ENCODE measurements at places on chromosomes 7 and 10.

DNA sequence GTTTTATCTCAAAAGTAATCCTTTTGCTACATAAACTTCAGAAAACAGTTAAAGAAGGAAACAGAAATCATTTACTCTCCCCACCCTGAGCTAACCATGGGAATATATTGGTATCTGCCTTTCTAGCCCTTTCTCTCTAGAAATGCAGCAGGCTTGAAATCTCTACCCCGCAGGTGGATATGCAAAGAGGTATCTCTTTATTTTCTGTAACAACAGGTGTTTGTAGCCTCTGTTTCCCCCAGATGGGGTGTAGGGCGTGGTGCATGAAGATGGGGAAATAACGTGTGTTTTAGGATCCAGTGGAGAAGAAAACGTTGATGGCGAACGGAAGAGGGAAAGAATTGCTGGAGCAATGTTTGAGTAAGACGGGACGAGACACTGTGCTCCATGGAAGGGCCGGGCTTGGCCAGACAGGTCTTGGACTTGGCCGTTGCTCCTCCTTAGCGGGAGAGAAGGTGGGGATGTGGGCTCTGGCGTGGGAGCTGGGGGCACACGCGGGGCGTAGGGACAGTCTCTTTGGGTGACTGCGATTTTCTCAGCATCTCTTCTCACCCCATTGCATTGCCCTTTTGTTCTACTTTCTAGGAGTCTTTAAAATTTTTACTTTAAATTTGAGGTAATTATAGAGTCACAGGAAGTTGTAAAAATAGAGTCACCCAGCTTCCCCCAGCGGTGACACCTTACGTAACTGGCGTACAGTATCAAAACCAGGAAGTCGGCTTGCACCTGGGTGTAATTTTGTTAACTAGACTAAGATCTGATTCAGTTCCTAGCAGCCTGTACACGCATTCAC is 82.9 kb downstream of the ELFN1 start:
- no peak for DNase-seq

DNA sequence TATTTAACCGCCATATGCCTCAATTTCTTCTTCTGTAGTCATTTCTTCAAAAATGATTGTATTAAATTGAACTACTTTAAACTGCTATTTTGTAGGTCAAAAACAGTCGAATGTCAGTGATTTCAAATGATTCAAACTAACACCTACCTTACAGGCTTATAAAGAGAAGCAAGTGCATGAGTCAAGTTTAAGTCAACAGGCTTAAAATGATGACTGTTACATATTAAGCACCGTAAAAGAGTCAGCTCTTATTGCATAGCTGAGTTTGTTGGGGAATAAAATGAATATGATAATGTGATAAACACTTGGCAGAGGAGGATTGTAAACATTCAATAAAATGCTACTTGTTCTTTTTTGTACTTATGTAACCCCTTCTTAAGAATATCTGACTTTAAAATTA is 90.1 kb upstream of the ANKRD1 start:
- no peak for DNase-seq

DNA sequence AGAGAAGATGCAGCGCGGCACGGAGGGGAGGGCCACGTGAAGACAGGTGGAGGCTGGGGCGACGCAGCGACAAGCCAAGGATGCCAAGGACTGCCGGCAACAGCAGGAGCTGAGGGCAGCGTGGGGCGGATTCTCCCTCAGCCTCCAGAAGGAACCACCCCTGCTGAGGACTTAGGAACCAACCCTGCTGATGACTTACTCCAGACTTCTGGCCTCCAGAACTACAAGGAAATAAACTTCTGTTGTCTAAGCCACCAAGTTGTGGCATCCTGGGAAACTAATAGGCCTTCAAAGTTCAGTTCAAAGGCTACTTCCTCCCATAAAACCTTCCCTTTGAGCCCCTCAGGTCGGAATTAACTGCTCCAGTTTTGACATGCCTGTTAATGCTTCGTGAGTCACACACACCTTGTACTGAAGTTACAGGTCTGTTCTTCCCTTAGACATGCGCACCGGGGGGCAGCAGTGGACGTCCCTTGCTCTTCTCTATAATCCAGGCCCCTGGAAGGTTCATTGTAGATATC is 88.4 kb upstream of the RHEB start:
- no peak for DNase-seq

DNA sequence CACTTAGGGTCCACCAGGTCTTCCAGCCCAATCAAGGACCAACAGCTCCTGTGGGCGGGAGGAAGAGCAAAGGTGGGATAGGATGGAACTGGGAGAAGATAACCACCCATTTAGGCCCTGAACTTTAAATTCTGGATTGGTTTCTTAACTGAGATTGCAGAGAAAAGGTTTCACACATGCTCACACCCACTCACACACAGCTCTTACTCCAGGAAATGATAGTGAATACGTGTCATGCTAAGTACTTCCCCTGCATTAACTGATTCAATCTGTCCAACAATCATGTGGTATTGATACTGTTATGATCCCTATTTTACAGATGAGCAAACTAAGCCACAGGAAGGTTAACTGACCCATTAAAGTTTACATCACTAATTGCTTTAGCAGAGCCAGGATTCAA is 4.6 kb upstream of the CYP3A4 start:
- DNase-seq, result no peak

GRCh38 chr10:113801569-113801968 is 50.1 kb downstream of the PLEKHS1 start:
- no peak for DNase-seq

DNA sequence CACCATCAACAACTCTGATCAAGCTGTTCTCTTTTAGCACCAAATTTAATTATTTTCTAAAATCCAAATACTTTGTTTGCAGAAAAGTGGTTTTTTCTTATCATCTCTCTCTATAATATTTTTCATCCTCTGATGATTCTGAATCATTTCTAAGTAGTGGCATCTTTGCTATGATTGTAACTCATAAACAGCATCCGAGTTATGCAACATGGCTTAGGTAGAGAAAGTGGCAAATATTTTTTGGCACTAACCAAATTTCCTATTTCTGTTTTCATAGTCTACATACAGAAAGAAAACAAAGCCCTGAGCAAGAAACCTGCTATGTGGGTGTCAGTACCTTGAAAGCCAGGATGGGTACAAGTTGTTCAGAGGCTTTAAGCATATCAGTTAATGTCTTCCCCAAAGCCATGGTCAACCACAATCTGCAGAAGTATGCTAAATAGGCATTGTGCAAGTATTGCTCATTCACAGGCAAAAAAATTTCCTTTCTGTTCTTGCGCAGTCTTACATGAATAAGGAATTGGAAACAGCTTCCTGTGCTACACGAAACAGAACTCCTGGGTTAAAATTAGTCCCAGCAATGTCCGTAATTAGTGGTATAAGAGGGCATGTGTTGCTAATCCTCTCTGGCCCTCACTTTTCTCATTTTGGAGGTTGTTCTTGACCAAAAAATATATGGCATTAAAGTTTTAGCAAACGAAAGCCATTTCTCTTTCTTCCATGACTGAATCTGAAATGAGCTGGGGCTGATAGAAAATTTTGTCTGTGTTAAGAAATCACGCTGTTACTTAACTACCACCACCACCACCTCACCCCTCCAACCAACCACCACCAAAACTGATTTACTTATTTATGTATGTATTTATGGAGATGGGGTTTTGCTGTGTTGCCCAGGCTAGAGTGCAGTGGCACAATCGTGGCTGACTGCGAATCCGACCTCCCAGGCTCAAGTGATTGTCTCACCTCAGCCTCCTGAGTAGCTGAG is 325.6 kb upstream of the MAGI2 start:
- no peak for DNase-seq

DNA sequence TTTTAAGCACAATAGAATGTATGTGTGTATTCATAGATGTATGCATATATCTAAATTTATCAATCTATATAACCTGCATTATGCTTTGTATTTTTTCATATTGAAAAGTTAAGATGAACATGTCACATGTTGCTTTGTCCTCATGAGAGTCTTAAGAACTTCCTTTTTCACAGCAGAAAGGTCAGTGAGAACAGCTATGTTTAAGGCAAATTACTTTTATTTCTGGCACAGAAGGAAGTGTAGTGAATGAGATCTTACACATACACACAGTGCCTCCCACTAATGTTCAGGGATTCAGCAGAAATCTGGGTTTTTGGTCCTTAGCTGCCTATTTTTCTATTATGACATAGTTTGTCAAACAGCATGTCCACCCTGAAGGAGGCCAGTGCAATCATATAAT is 134.8 kb downstream of the TMEM26 start:
- no peak for DNase-seq

DNA sequence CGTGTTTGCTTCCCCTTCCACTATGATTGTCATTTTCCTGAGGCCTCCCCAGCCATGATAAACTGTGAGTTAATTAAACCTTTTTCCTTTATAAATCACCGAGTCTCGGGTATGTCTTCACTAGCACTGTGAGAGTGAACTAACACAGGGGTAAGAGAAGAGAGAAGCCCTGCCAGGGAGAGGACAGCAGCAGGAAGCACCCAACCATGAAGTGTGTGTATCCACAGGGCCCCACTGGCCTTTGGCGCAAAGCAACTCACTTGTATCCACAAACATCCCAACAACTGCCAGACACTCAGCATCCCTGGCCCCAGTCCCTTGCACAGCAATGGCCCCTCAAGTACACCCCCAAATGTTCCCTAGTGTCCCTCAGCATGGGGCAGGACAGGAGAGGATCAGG is 115.1 kb downstream of the MAD1L1 start:
- no peak for DNase-seq

GRCh38 chr7:76291351-76292212 is 10.9 kb upstream of the HSPB1 start:
- DNase-seq, result peak; percentile 91
